Esophagus muscularis mucosa (tissue), 4 donors: ENCODE measurements at places on chromosomes 5 and 9. TPM values are rescaled to one million over a fixed set of nuclear protein-coding genes. Genes with fewer than 3 reads are reported as not detected.
A peak's percentile ranks its signal among the peaks of the same experiment; 100 is the strongest.

DNA sequence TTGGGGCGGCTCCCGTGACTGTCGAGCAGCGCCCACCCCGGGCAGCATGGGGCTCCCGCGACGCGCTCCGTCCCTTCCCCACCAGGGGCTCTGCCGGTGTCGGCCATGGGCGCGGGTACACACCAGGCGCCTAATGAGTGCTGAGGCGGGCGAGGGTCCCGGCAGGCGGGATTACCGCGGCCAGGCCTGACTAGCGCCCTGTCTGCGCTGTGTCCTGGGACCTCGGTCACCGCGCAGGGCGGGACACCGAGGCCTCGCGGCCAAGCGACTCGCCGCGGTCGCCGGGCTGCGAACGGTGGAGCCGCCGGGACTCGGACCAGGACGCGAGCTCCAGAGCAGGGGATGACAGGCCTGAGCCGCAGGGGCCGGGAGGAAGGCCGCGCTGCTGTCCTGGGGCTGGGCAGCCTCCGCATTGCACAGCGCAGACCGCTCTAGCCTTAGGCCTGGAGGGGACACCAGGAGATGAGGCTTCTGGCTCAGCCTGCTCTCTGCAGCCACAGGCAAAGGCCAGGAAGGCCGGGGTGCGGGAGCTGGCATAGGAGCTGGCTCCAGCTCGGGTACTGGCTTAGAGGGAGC is 14.1 kb downstream of the LCN10 start:
- peak overlapping the region; percentile 85 for H3K4me3 ChIP-seq
- peak overlapping the region; percentile 75 for H3K27ac ChIP-seq
- H3K4me1 ChIP-seq, result peaks cover 42% of the 10 kb centered on the region
- peaks cover 33% of the 10 kb centered on the region for H3K36me3 ChIP-seq
- no peaks in the 10 kb centered on the region for H3K27me3 ChIP-seq
- no peak for DNase-seq

DNA sequence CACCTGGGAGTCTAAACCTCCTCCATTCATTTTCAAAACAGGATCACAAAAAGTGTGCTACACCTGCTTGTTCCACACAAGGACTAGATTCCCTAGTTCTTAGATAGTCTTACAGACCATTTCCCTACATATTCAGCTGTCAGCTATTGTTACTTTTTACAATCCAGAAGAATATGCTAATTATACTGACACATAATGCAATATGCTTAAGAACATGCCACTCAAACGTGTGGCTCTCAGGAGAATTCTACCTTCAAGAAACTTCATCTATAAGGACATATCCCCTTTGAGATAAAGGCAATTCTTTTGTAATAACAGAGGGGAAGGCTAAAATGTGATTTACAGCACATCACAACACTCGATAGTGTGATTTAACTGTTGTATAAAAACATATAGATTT is 456.1 kb upstream of the ARRDC3 start:
- H3K27ac ChIP-seq, result no peak overlapping the region
- no peak overlapping the region for H3K4me3 ChIP-seq
- no peak for DNase-seq
- H3K36me3 ChIP-seq, result no peaks in the 10 kb centered on the region

DNA sequence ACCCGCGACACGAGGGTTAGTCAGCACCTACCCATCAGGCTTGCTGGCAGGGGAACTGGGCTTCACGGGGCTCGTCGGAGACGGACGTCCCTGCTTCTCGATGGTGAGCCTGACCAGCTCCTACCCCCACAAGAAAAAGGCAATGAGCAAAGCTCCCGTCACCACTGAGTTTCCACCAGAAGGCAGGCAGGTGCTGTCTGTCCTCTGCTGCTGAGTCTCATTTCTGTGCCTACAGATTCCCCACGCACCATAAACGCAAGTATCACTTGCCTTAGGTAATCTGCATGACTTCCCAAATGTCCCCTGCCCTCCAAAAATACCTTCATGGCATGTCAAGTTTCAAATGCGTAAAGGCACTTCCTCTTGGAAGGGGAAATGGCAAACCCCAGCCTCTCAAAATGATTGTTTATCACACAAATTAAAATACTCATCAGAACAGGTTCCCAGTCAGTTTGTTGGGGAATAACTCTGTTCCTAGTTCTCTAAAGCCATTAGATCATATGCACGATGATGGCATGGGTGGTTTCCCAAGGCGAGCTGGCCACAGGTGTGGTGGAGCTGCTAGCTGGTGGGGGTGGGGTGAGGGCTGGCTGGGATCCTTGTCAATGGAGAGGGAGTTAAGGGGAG is 85.0 kb downstream of the PRRT1B start:
- no peaks in the 10 kb centered on the region for H3K27me3 ChIP-seq
- no peak overlapping the region for H3K27ac ChIP-seq
- no peak overlapping the region for H3K4me3 ChIP-seq
- H3K4me1 ChIP-seq, result peaks cover 10% of the 10 kb centered on the region

- H3K36me3 ChIP-seq, result no peaks in the 10 kb centered on the region
- no peak for DNase-seq
- no peak overlapping the region for H3K4me3 ChIP-seq
- peaks cover 15% of the 10 kb centered on the region for H3K27me3 ChIP-seq
These were observed 29.1 kb downstream of the TSPAN17 start for GRCh38 chr5:176676361-176676824.

YIPF5 gene
- total RNA-seq, result 27.9 TPM

EGFLAM gene
- total RNA-seq, result 6.6 TPM

DNA sequence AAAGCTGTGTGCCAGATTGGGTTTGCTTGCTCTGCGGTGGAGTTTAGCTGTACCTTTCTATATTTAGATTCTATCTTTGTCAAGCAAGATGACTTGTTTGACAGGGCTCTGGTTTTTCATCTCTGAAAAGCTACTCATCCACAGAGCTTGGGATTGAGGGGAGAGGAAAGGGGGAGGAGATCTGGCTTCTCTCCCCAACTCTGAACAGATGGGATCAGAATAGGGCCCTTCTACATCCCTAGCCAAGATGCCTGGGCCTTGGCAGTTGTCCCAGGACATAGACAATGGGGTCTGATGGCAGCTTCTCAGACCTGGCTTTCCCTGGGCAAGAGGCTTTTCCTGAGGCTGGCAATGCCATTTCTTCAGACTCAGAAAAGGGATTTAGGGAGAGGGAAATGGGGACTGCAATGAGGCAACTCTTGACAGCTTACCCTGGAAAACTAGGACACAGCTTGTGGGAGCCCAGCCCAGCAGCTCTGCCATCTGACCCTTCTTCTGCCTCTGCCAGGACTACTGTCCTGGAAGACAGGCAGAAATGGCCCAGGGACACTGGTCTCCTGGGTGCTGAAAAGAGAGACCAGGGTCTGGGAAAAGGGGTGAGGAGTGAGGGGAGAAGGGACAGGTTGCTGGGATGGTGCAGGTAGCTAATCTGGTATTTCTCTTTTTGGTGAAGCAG is 50.2 kb upstream of the ASTN2 start:
- H3K27ac ChIP-seq, result no peak overlapping the region
- H3K4me3 ChIP-seq, result no peak overlapping the region
- no peak for DNase-seq
- no peaks in the 10 kb centered on the region for H3K4me1 ChIP-seq

DNA sequence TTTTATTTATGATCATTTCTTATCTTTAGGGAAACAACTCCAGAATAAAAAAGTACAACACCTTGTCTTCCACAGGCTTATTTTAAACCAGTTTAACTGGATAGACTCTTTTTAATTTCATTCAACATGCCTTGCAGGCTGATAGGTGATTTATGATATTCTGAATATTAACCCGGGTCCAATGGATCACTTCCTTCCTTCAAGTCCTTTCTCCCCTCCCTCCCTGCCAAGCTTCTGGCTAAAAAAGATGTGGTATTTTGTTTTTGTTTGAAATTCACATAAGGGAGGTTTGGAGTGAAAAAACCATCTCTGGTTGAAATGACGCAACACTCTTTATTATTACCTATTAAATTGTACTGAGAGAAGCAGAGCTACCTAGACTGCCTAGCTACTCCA is 265.3 kb downstream of the MLLT3 start:
- H3K27ac ChIP-seq, result peak overlapping the region; percentile 58
- no peaks in the 10 kb centered on the region for H3K27me3 ChIP-seq
- DNase-seq, result no peak

- H3K27ac ChIP-seq, result no peak overlapping the region
- H3K4me3 ChIP-seq, result no peak overlapping the region
- H3K27me3 ChIP-seq, result no peaks in the 10 kb centered on the region
- H3K4me1 ChIP-seq, result no peaks in the 10 kb centered on the region
- no peak for DNase-seq
These were observed 533.8 kb upstream of the CLINT1 start for GRCh38 chr5:158392753-158393152.

DNA sequence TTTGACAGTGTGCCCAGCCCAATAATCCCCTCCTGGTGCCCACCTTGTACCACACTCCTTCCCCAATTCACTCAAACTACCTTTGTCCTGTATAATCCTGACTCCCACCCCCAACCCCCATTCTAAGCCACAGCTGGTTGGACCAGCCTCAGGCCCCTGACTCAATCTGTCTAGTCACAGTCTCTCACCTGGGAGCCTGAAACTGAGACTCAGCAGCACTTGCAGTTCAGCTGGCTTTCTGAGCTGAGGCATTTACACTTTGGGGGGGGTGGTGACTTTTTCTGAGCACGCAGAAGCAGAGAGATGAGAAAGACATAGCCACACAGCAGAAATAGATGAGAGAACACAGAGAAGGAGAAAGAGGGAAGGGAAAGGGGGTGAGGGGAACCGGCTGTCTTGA is 247.3 kb downstream of the MAN2A1 start:
- no peak for DNase-seq
- no peak overlapping the region for H3K27ac ChIP-seq
- no peak overlapping the region for H3K4me3 ChIP-seq
- no peaks in the 10 kb centered on the region for H3K27me3 ChIP-seq
- peaks cover 1% of the 10 kb centered on the region for H3K4me1 ChIP-seq
- no peaks in the 10 kb centered on the region for H3K36me3 ChIP-seq

DNA sequence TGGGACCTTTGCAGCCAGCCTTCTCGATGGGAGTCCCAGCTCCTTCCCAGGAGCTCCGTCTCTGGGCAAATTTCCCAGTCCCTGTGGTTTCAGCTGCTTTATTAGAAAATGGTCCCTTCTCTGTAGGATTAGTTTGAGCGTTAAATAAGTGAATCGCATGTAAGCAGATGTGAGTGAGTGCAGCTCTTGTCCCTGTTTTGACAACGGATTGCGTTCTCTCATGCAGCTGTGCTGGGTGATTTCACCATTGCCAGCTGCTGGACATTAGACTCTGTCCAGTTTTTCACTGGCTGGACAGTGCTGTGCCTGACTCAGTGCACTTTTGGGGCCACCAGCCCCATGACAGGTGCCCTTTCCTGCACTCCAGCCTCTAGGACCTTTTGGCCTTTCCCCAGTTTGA is 11.6 kb upstream of the CEL start:
- H3K4me1 ChIP-seq, result no peaks in the 10 kb centered on the region
- no peak for DNase-seq
- peaks cover 100% of the 10 kb centered on the region for H3K36me3 ChIP-seq
- H3K27me3 ChIP-seq, result no peaks in the 10 kb centered on the region

HSPA9 gene
- total RNA-seq, result 250 TPM

DNA sequence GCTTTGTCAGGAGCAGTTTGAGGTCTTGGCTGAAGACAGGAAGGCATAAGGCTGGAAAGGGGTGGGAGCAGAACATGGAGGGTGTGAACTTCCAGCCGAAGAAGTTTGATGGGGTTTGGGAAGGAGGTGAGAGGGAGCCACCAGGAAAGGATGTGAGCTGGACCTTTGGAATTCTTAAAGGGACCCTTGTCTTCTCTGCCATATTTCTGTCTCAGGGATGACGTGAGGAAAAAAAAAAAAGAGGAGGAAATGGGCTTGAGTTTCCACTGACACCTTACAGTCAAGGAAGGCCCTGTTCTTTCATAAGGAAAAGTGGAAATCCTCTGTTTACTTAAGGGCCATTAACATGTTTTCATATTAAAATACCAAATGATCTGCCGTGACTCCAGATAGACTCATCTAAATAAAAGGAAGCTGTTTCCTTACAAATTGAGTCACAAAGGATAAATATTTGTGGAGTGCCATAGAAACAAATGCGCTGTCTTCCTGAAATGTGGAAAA is 132.1 kb downstream of the PALM2AKAP2 start:
- DNase-seq, result no peak
- H3K27me3 ChIP-seq, result no peaks in the 10 kb centered on the region
- peak overlapping the region; percentile 3 for H3K27ac ChIP-seq
- no peaks in the 10 kb centered on the region for H3K36me3 ChIP-seq
- peaks cover 23% of the 10 kb centered on the region for H3K4me1 ChIP-seq

- no peak for DNase-seq
- H3K36me3 ChIP-seq, result no peaks in the 10 kb centered on the region
- no peaks in the 10 kb centered on the region for H3K4me1 ChIP-seq
- no peaks in the 10 kb centered on the region for H3K27me3 ChIP-seq
- H3K4me3 ChIP-seq, result no peak overlapping the region
These were observed 730.4 kb upstream of the MEF2C start for GRCh38 chr5:89613222-89613956.
